Dermis lymphatic vessel endothelial cell (primary cell): ENCODE measurements at places on chromosomes 16 and 17. TPM values are rescaled to one million over a fixed set of nuclear protein-coding genes. Genes with fewer than 3 reads are reported as not detected.

Gene GP2
- total RNA-seq = not detected in 2 replicates

Gene TP53TG3D
- 0.09 and 0.11 TPM in 2 replicates for total RNA-seq

Gene TNK1
- 1.3 and 2.3 TPM in 2 replicates for total RNA-seq

Gene KRTAP4-9
- not detected in 2 replicates for total RNA-seq

Gene USP32
- total RNA-seq = 43.4 and 58.6 TPM in 2 replicates

Gene ZKSCAN2
- 3.8 and 4.6 TPM in 2 replicates for total RNA-seq

Gene ACLY
- 159 and 189 TPM in 2 replicates for total RNA-seq

Gene OR3A2
- total RNA-seq = not detected in 2 replicates

Gene MYH13
- total RNA-seq = not detected in 2 replicates

Gene BTBD17
- not detected in 2 replicates for total RNA-seq

Gene SDR42E1
- 1.7 and 4.5 TPM in 2 replicates for total RNA-seq

Gene SCIMP
- total RNA-seq = not detected in 2 replicates

Gene VPS35
- 88.9 and 102 TPM in 2 replicates for total RNA-seq

Gene CD300LF
- total RNA-seq = not detected in 2 replicates

Gene NDEL1
- 33.3 and 37.3 TPM in 2 replicates for total RNA-seq

Gene IRX5
- 0.33 and 0.43 TPM in 2 replicates for total RNA-seq

Gene KRT12
- not detected in 2 replicates for total RNA-seq

Gene FNDC8
- not detected in 2 replicates for total RNA-seq

Gene TBC1D3G
- total RNA-seq = not detected in 2 replicates

Gene KRT25
- total RNA-seq = not detected in 2 replicates

Gene DOC2B
- 6.0 and 7.8 TPM in 2 replicates for total RNA-seq

Gene FBXW10
- total RNA-seq = under 0.01 TPM in 2 replicates

Gene KRT28
- total RNA-seq = not detected in 2 replicates

Gene RGS11
- under 0.01 and 0.33 TPM in 2 replicates for total RNA-seq

Gene TMIGD1
- not detected in 2 replicates for total RNA-seq

Gene CTRB2
- total RNA-seq = not detected in 2 replicates

Gene ARL5C
- not detected in 2 replicates for total RNA-seq

Gene HAP1
- 0.09 and 0.65 TPM in 2 replicates for total RNA-seq

Gene TBC1D3B
- 0.43 and 1.5 TPM in 2 replicates for total RNA-seq

Gene TMEM238L
- total RNA-seq = not detected in 2 replicates

Gene DCTPP1
- total RNA-seq = 95.3 and 120 TPM in 2 replicates
